ENCODE measurements at places on chromosomes 12 and 14.

DNA sequence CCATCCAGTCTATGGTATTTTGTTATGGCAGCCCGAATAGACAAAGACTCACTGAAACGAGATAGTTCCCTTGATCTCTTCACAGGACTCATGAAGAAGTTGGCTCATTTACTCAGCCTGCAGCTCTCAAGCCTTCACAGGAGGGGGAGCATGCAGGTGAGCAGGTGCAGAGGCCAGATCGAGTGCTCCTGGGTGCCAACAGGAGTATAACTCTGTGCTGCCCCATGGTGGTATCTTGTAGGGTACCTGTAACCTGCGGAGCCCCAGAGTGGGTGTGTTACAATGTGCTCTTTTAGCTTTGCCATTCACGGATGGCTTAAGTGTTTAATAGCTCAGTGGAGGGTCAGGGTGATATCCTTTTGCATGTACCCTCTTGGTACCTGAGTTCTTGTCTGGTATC is 159.5 kb downstream of the METTL25 start:
- no peak for DNase-seq

DNA sequence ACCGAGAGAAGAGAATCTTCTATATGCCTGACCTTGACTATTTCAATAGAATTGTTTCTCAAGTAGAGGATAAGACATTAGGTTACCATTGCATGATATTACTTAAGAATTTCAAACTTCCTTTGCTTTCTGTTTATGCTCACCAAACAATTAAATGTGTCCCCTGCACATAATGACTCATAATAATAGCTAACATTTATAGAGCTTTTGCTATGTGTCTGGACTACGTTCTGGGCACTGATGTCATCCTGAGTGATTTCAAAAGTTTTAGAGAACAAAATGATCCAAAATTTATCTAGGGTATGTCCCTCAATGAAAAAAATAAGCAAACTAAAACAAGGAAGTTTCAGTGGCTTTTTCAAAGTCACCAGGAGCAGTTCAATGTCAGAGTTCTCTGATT is 38.8 kb downstream of the SLC15A5 start:
- DNase-seq = no peak

- no peak for DNase-seq
Measured at GRCh38 chr12:55188974-55189556, 31.8 kb upstream of the OR10A7 start.

DNA sequence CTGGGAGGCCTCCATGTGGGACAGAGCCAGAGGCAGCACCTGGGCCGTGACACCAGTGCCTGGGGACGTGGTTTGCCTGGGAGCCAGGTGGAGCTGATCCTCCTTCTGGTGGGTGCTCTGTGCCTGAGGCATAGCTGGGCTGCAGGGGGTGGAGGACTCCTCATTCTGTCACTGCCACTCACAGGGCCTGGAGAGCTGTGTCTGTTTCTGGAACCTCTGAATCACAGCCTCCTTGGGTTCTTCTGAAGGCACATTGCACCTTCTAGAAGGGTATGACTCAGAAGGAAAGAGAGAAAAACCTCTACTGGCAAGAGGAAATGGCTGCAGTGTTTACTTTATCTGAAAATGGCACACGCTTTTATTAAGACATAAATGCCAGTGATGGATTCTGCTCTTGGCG is 659.8 kb downstream of the VRK1 start:
- peak; percentile 68 for DNase-seq

- no peak for DNase-seq
Measured at GRCh38 chr12:56803750-56804149, 40.6 kb downstream of the HSD17B6 start.

DNA sequence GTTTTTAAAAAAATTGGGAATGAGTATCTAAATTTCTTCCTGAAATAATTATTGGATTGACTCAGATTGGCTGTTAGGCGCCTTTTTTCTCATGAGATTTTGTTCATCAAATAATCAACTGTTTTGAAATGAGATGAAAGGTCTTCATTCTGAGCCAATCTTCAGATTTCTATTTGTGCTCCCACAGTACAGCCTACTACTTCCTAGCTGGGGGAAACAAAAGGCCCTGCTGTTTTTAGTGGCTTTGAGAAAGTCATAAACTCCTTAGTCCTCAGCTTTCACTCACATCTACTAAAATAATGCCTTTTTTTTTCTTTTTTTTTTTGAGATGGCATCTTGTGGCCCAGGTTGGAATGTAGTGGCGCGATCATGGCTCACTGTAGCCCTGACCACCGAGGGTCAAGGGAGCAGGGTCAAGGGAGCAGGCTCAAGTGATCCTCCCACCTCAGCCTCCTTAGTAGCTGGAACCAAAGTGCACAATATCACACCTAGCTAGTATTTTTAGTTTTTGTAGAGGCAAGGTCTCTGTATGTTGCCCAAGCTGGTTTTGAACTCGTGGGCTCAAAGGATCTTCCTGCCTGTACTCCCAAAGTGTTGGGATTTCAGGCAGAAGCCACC is 15.2 kb downstream of the NACA start:
- DNase-seq = no peak

DNA sequence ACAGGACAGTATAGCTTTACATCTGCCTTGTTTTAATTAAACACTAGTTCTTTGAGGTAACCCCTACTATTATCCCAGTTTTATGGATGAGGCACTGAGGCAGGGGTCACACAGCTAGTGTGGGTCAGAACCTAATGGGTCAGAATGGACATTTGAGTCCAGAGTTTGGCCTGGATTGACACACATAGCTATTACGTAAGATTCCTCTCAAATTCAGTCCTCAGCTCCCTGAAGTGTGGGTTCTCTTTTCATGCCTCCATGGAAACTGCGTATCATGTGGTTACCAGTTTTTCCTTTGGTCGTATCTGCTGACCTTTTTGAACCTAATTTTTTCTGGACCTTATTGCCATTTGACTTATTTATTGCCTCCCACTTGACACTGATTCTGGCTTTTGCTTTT is 40.4 kb downstream of the PSEN1 start:
- no peak for DNase-seq

DNA sequence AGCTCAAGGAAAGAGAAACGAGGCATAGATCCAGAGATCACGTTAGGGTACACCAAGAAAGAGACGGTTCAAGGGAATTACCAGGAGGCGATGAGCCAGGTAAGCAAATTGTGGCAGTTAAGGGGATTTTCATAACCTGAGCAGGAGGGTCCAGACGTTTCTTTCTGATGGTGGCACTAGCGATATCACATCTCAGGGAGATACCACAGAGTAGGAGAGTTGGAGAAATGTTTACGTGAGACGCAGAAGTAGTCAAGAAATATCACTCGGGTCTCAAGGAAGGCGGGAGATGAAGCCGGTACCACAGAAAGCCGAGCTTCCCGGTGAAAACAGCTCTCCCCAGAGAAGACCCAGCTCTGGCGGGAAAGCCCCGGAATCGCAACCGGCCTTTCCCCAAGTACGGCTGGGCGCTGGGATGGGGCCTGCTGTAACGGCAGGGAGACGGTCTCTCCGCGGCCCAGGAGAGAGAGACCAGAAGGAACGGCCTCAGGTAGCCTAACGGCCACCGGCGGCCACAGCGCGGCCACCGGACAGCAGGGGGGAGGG is 485 bp downstream of the SENP1 start:
- peak; percentile 55 for DNase-seq

DNA sequence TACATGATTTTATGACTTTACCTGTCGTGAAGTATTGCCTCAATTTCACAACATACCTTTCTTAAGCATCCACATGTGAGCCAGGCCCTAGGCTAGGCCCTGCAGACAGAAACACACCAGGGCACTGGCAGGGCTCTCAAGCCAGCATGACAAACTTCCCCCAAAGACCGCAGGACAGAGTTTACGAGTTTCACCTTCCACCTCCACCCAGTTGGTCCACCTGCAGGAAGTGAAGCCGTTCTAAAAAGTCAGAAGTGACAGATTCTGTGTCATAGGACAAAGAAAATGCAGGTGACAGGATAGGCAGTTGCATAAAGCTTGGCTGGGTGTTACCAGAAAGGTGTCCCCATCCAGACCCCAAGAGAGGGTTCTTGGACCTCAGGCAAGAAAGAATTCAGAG is 382.3 kb downstream of the PCNX1 start:
- DNase-seq = no peak

- DNase-seq = no peak
Measured at GRCh38 chr14:76337635-76338545, 38.0 kb upstream of the ESRRB start.

GRCh38 chr12:98696036-98696646 is 51.1 kb downstream of the APAF1 start:
- DNase-seq = no peak

- DNase-seq = no peak
Measured at GRCh38 chr12:121823101-121823726, 19.4 kb downstream of the SETD1B start.

GRCh38 chr12:113866496-113866895 is 99.6 kb downstream of the RBM19 start:
- DNase-seq = no peak

GRCh38 chr14:98909251-98909944 is 362.6 kb downstream of the BCL11B start:
- DNase-seq = no peak

GRCh38 chr12:72511498-72511897 is 239.3 kb downstream of the TRHDE start:
- DNase-seq = no peak

DNA sequence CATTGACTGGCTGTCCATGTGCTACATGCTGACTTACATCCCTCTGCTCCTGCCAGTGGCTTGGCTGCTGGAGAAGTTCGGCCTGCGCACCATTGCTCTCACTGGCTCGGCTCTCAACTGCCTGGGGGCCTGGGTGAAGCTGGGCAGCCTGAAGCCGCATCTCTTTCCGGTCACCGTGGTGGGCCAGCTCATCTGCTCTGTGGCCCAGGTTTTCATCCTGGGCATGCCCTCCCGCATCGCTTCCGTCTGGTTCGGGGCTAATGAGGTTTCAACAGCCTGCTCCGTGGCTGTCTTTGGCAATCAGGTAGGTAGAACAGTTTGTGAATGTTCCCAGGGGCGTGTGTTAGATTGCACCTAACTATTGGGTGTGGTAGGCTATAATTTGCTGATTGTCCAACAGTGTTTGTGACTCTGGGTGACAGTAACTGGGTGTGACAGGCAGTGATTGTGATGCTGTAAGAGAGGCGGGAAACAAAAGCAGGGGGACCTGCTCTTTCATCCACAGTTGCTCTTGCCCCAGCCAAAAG is 981 bp downstream of the FLVCR2 start:
- DNase-seq = no peak

- DNase-seq = no peak
Measured at GRCh38 chr14:22168092-22168955, 420.7 kb downstream of the DAD1 start.

DNA sequence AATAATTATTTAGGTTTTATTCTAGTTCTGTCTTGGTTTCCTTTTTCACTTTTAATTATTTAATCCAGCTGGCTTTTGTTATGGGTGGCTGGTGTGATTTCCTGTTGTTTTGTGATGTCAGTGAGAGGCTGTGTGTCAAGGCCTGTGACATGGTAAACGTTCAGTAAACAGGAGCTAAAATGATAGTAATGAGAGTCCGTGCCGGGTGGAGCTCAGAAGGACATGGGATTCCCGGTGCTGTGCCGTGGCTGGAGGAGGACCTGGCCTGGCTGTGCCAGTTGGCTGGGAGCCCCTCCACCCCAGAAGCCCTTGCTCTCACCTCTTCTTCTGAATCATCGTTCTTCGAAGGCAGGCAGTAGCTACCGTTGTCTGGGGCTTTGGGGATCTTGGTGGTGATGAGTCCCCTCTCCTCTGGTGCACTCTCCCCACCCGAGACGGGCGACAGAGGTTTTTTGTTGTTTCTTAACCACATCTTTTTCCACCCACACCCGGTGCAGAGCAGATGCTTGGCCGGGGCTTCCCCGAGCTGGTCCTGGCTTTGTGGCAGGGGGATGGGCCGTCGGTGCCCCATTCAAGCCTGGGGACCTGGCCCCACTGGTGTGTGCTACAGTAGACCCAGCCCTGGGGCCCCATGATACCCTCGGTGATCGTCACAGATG is 29.1 kb downstream of the SH2B3 start:
- peak; percentile 86 for DNase-seq

DNA sequence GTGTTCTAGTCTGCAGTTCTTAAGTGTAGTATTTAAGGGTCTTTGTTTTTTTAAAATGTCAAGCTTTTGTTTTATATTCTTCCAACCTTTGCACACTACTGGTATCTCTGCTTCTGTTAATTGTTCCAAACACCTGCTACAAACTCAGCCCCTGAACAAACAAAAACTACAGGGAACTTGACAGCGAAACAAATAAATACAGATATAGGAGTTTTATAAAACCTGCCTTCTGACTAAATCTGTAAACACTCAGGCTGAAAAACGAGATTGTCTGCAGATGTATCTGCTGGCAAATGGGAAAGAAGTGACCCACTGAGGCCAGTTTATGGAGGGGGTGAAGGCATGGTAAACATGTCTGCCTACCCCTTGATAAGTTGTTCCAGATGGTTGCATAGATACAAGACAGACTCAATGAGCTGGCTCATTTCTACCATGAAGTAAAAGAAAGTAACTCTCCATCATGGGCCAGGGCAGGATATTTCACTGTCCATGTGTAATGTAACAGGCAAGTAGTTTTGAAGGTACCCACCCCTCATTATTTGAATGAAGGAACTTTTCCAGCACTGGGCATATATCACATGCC is 75.6 kb downstream of the LMO3 start:
- DNase-seq = no peak

GRCh38 chr12:50764286-50765094 is 589 bp downstream of the ATF1 start:
- DNase-seq = peak; percentile 82

GRCh38 chr12:33427071-33427470 is 12.5 kb downstream of the SYT10 start:
- no peak for DNase-seq

GRCh38 chr14:104314251-104314941 is 176.0 kb downstream of the KIF26A start:
- DNase-seq = peak; percentile 9

DNA sequence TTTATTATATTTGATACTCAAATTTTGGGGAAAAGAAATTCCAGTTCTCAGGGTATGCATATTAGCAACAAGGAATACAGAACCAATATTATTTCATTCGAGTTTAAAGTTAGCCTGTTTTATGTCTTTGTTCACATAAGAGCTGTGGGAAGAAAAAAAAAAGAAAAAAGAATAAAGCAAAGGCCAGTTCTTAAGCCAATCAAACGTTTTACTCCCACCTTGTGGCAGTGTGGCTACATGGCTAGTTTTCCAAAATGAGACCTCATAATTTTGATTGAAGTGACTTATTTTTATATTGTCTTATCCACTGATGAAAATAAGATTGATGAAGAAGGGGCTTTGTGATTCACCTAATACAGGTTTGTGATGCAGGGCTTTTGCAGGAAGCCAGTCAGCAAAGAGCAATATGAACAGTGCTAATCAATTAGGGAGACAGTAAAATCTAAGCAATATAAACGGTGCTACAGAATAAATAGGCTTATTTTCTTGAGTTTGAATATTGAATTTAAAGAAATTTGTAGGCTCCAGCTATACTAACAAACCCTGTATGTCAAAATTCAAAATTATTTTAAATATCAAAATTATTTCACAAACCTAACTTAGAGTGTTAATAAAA is 624.1 kb upstream of the FOXG1 start:
- DNase-seq = no peak

GRCh38 chr14:29425705-29426482 is 501.8 kb downstream of the PRKD1 start:
- no peak for DNase-seq

GRCh38 chr14:58978343-58978742 is 210.1 kb upstream of the DAAM1 start:
- no peak for DNase-seq

GRCh38 chr12:109346920-109347319 is 780 bp upstream of the MYO1H start:
- no peak for DNase-seq

- DNase-seq = no peak
Measured at GRCh38 chr14:40494483-40494882, 1062.2 kb upstream of the FBXO33 start.

Data from activated CD8-positive, alpha-beta memory T cell treated with anti-CD3 and anti-CD28 coated beads, Interleukin-2, amount 50 U/mL, for 4 hours (primary cell).